GM12892 (cell line): ENCODE measurements at places on chromosomes 12 and 14.
A peak's percentile ranks its signal among the peaks of the same experiment; 100 is the strongest.

GRCh38 chr12:1911598-1912575, 6.6 kb downstream of the CACNA2D4 start:
- DNase-seq, result no peak

DNA sequence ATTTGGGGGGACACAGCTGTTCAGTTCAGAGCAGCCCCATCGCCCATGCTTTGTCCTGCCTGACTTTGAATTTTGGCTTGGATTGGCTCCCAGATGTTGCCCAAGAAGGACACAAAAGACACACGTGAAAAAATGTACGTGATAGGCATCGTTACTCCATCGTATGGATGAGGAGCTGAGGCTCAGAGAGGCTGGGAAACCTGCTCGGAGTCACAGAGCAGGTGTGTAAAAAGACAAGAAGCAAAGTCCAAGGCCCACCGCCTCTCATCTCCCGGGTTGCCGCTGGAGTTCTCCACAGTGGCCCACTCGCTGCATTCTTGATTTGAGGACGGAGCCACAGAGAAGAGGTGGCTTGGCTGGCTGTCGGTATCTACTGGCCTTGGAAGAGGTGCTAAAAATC, 41.0 kb upstream of the BEGAIN start:
- no peak for DNase-seq

GRCh38 chr12:79676579-79676978, 14.2 kb downstream of the PAWR start:
- DNase-seq, result no peak

GRCh38 chr14:93571275-93571674, 140.5 kb downstream of the UNC79 start:
- DNase-seq, result no peak

DNA sequence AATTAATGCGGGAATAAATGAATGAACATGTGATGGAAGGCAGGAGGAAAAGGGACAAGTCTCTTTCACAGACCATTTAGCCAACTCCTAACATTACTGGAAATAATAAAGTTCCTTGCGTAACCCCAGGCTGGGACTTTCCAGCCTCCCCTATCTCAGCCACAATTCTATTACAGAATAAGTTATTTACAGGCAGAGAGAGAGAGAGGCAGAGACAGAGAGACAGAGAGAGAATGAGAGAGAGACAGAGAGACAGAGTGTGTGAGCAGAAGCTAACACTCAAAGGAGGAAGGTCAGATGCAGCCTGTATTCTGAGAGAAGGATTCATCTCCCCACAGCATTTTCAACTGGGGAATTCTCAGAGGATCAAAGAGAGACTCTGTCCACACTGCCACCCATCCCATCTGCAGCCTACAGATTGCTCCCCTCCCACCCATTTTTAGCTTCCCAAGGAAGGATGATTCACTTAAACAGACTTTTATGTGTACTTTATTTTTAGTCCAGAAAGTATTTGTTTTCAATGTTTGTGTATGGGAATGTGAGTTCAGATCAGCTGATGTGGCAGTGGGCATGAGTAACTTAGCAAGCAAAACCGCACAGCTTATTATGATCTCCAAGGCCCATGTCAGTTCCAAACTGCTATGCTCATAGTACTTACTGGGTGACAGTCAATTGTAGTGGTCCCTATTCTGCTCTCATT, 165.7 kb downstream of the CAND1 start:
- no peak for DNase-seq

- no peak for DNase-seq
Observed at GRCh38 chr12:91811481-91812287, 334.0 kb downstream of the BTG1 start.

DNA sequence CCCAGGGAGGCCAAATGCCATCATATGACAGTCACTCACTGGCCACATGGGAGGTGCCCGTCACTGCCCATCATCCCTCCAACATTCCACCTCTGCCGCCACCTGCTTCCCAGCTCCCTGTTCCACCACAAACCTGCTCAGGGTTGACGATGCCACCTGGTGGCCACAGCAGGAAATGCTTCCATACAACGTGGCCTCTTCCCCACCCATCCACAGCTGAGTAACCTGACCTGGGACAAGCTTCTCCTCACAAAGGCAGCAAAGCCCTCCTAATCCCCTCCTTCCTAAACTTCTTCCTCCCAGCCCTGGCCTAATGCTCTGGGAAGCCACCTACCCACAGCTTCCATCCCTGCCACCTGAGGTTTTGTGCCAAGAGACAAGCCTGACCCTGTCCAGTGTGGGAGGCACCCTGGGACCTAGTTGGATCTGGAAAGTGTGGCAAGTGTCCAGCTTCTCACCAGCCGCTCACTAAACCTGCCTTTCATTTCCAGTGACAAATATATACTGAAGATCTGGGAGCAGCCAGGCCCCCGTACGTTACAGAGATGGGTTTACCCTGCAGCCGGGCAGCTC, 4.3 kb downstream of the DEGS2 start:
- DNase-seq, result no peak

- no peak for DNase-seq
Observed at GRCh38 chr12:104232609-104233280, 17.2 kb downstream of the TXNRD1 start.

- DNase-seq, result peak; percentile 63
Observed at GRCh38 chr14:23306412-23307145, at the start of gene BCL2L2. Gene BCL2L2, plus strand, starts transcription at chr14:23306833. Its CDS starts 935 bp downstream, at chr14:23307768.

- DNase-seq, result no peak
Observed at GRCh38 chr14:77667331-77667730, 40.5 kb downstream of the ALKBH1 start.

DNA sequence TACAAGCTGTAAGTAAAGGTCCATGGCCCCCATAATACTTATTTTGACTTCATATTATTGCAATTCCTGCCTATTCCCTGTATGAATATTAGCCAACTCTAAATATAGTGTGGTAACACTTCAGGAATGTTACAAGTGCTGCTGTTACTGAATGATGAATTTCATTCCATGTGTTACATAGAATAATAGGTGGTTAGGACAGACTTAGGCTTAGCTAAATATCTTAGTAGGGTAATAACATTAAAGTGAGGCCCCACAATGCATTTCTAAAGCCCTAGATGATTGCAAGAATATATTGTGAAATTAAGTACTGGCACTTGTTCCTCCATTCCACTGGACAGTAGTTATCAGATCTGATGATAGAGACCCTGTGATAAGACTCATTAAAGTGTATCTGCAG, 182.7 kb downstream of the PCNX1 start:
- DNase-seq, result no peak

DNA sequence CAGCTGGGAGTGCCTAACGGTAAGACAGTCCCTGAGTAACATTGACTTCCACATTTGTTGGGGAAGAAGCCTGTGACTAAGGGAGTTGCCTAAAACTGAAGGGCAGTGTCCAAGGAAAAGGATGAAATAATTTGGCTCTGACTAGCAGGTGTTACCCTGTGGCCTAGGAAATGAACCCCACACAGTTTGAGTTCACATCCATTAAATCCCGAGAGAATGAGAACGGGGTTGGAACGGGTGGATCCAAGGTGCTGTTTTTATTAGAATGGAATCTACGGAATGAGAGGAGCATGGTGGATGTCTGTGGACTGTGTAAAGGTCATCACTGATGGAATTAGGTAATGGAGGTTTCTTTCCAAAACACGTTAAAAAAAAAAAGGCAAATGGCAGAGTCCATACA, 324.0 kb downstream of the MED13L start:
- DNase-seq, result no peak

GRCh38 chr14:96053600-96054381, 14.6 kb downstream of the C14orf132 start:
- DNase-seq, result no peak

DNA sequence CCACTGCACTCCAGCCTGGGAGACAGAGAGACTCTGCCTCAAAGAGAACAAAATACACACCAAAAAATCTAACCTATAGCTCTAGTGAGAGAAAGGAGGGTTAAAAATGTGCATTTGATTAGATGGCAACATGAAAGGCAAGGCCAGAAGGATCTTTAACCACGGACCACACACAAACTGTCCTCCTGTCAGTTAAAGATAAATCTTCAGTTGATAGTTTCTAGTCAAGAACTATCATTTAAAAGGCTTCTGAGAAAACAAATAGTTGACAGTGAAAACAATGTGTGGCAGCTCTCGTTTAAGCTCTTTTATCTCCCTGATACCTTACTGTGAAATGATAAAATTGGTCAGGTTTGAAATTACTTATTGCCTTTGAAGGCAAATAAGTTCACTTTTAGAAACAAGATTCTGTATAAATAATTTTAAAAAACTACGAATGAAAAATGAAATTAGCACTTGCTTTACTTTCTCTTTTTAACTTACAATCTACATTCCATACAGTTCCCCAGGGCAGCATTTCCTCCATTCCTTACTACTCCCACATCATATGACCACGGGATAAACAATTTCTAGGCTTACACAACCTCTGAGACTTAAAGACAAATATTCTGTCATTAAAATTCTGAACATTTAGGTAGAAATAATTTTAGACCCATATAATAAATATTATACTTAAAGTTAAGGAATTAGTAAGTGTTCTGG, 71.4 kb upstream of the GNPNAT1 start:
- DNase-seq, result no peak

DNA sequence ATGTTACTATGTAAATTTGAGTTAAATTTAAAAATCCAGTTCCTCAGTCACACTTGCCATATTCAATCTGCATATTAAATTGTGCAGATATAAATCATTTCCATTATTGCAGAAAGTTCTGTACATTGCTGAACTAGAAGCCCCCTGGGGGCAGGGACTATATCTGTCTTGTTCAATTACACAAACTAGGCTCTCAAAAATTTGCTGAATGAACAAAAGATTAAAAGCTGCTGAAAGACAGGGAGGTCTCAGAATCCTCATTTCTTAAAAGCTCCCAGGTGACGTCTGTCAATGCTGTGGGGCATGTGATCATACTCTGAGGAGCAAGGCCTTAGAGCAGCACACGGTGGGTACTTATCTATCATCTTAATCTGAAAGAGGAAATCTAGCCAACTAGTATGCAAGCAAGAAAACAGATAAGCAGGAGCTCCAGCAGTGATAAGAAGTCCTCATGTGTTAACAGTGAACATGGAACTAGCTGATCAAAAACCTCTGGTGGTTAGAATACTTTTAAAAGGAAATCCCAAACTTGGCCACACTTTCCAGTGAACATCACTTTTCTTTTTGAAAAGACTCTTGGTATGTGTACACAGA, 60.5 kb downstream of the APPL2 start:
- no peak for DNase-seq

DNA sequence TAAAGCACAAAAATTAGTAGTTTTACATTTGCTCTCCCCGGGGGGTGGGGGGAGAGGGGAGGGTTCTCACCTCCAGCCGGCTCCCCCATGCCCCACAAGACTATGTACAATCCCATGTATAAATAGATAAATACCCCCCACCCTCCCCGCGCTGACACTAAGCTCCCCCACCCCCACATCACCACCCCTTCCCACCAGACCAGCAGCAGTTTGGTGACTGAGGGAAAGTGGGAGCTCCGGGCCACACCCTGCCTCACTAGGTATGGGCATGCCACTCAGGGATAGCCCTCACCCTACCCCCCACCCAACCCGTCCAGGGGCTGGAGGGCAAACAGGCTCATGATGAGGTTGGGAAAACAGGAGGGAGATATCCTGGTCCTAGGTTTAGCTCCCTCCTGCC, 1.9 kb upstream of the PRKAG1 start:
- DNase-seq, result no peak

GRCh38 chr12:45789025-45789424, 59.5 kb downstream of the ARID2 start:
- no peak for DNase-seq
